ENCODE measurements at places on chromosomes 11 and 22.

- DNase-seq: no peak
Measured at GRCh38 chr11:130992788-130993187, 76.5 kb upstream of the SNX19 start.

DNA sequence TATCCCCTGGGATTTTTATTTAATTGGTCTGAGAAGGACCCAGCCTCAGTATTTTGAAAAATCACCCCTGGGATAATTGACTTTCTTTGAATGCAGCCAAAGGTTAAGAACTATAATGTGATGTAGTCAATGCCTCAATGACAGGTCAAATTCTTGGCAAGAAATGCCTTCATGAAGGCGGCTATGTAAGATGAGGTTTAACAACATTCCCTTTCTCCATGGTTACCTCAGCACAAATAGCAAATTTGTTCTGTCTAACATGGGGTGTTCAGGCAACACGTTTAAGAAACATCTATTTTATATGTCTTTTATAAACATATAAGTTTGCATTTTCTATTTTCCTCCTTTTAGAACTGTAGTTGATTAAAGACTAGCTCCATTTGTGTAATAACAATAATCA, 5.3 kb downstream of the SLN start:
- no peak for DNase-seq

- no peak for DNase-seq
Measured at GRCh38 chr11:1478544-1478943, 8.0 kb downstream of the MOB2 start.

- no peak for DNase-seq
Measured at GRCh38 chr11:1303973-1304372, 5.5 kb downstream of the TOLLIP start.

DNA sequence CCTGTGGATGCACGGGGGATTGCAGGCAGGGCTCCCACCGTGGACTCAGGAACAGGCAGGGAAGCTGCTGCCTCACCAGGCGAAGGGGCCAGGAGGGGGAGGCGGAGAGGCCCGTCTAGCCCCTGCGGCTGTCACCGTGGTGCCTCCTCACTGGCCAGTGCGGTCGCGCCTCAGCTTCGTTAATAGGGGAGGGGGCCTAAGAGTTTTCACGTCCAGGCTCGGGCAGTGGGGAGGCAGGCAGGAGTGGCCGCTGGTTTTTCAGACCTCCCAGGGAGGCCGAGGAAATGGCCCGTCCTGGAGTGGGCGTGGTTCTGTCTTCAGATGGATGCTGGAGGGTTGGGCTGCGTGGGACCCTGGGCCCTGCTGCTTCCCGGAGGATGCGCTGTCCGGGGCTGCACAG, 91.1 kb upstream of the B3GAT1 start:
- no peak for DNase-seq

GRCh38 chr22:30251711-30252110, 5.2 kb upstream of the LIF start:
- DNase-seq: peak; percentile 71

DNA sequence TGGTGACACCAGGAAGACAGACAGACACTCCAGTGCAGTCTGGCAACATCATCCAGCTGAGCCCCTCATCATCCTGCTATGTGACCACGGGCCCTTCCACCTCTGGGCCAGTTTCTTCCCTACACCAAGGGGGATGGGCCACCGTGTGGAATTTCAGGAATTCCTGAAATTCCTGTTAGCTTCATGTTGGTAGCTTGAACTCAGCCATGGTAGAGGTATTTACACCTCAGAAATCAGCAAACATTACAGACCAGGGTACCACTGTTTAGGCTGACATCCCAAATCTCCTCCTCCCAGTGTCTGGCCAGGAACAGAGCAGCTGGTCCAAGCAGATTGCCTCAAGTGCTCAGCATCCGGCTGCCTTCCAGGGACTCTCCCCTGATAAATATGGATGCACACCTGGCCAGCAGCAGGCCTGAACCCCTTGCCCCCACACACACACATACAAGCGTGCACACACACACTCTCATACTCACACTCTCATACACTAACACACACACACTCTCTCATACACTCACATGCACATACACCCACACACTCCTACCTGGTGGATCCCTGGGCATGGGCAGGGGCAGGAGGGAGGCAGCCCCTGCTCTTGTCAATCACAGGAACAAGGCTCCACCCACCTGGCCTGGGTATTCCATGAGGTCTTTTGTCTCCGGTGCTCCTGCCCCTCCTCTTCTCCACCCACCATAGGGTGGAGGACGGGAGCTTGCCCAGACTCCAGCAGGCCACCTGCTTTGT, 85.2 kb downstream of the BUD13 start:
- no peak for DNase-seq

DNA sequence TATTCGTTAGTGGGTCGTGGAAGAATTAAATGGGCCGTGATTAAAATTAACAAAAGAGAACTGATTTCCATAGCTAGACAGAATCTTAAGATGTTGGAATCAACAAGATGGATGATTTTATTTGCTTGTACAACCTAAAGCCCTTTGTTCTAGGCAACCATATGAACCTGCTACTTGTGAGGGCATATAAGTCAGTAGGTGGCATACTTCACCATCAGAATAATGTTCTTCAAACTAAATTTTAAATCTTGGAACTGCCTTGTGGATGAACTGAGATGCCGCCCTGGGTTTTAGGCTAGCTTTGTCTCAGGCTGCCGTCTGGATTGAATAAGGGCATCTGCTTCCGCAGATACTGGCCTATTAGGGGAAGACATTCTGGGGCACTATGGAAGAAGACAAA, 40.9 kb downstream of the CSRP3 start:
- peak; percentile 7 for DNase-seq

DNA sequence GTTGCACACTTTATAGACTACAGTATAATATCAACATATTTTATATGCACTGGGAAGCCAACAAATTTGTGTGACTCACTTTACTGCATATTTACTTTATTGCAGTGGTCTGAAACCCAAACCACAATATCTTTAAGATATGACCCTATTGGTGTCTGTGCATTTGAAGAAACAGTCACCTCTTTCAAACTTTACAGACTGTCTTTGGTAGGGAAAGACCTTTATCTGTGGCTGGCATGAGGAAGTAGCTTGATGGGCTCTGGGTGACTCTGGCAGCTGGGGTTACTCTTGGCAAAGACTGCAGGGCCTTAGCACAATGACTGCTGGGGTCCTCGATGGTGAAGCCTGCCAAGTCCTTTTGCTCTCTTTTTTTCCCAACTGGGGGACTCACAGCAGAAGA, 21.3 kb upstream of the ABTB2 start:
- no peak for DNase-seq

DNA sequence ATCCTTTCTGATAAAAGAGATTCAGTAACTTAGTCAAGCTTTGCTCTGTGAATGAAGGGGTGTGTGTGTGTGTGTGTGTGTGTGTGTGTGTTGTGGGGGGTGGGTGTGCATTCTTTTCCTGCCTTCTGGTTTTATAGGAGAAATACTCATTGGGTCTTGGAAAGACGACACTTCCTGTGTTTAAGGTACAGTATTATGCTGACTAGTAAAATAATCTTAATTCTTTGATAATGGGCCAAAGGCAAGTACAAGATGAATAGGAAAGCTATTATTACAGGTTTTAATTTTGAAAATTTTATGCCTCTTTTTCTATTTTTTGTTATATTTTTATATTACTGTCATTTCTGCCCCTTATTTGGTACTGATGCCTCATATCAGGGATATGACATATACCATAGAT, 26.1 kb downstream of the HSD17B12 start:
- DNase-seq: no peak

DNA sequence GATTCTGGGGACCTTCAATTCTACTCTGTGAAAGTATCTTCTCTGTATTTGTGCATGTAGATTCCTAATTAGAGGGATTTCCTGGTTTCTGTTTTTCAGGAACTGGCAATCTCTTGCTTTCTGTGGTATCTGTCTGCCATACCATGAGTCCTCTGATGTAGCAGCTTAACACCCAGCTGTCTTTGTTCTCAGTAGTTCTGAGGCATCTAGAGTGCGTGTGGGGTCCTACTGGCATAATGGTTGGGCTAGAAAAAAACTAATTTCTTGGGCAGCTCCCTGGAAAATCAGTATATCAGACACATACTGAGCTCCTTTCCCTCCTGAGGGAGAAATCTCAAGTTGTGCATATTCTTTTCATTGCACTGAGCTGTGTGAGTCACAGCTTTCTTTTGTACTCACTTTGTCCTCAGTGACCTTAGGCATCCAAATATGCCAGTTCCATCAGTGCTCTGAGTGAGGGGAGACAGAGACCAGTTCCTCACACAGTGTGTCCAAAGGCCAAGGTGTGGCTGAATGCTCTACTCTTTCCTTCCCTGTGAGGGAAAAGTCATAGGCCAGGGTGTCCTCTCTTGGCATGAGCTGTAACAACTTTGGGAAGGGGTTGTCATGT, 35.5 kb upstream of the SLC22A24 start:
- DNase-seq: no peak

DNA sequence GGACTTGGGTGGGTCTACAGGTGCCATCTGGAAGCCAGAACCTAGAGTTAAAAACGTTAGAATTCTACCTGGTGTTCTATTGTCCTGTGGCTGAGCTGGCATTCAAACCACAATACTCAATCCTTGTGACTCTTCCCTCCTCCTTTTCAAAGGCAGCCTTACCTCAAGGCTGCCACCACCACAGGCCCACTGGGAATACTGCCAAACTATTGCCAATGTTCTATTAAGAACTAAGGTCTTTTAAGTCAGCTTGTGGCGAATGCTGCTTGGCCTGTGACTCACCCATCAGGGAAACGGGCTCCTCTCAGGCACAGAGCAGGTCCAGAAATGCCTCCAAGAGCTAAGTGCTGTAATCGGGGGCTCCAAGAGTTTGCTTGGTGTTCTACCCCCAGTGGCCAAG, 1008.4 kb downstream of the JRKL start:
- no peak for DNase-seq

DNA sequence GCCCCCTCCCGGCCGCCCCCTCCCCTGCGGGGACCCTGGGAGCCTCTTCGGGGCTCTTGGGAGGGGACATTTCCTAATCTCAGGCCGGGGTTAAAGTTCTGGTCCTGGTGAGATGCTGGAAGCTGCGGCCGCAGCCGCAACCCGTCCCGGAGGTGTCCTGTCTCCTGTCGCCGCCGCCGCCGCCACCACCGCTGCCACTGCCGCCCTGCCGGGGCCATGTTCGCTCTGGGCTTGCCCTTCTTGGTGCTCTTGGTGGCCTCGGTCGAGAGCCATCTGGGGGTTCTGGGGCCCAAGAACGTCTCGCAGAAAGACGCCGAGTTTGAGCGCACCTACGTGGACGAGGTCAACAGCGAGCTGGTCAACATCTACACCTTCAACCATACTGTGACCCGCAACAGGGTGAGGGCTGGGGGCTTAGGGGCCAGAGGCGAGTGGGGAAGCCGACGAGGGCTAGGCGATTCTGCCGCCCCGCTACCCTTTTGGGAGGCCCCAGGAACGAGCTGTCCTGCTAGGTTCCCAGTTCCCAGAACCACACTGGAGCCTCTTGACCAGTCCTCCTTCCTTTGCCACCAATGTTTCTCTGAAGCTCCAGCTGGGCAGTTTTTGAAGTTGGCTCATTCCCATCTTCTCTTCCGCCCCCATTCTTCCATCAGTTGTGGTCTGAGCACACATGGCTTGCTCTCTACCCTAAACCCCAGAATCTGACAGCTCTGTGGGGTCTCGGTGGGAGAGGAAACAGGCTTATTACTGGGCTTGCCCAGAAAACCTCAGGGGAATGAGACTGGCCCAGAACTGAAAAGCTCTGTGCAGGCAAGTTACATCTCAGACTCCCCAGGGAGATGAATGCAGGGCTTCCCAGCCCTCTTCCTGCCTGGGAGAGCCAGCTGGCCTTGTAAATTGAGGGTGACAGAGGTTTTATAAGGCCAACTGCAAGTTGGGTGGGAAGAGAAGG, 781 bp downstream of the SIDT2 start:
- peak; percentile 52 for DNase-seq

GRCh38 chr11:43930868-43931716, 11.3 kb upstream of the C11orf96 start:
- peak; percentile 50 for DNase-seq

DNA sequence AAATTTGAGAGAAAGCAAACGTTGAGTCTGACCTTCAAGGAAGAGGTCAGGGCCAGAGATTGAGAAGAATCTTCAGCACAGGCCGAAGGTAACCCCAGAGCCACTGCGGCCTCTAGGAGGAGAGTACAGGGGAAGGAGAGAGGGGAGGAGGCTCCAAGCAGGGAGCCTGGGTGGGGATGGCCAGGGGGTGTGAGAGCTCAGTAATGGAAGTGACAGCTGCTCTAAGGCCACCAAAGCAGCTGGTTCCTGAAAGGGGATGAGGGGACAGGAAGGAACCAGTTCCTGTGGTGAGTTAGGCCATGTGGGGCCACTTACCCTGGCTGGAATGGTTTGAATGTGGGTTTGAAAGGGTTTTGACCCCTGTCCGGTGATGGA, 46.1 kb downstream of the PISD start:
- DNase-seq: no peak

DNA sequence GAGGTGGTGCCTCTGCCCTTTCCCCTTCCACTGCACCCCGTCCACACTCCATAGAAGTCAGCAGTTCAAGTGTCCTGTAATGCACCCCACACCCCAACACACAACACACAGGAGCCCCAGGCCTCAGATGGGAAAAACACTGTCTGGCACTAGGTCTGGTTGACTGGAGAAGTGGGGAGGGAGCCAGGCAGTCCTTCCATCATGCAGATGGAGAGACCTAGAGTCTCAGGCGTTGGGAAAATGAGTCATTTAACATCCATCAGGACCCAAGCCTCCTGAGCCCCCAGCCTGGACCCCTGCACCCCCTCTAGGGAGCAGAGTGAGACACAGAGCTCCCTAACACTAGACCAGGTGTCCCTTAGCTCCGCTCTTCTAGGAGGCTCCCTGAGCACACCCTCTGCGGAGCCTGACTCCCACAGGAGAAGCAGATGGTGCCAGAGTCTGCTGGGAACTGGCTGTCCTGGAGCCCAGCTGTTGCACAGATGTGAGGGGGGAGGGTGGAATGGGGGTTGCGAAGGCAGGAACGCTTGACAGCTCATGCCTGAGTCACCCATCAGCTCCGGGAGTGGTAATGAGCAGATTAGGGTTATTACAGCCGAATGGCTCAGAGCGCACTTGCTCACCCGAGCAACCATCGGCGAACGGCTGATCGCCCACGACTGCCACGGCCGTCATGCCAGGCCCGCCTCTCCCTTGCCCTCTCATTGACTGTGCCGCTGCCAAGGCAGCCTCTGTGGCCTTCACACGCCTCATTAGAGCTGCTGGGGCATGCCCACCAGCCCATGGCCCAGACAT, 22.1 kb upstream of the SYT7 start:
- peak; percentile 91 for DNase-seq
